Muscle of back (tissue), 13 donors: ENCODE measurements at places on chromosomes 11 and 22.
A peak's percentile ranks its signal among the peaks of the same experiment; 100 is the strongest.

GRCh38 chr11:35594680-35595079, 23.6 kb upstream of the FJX1 start:
- DNase-seq = no peak

DNA sequence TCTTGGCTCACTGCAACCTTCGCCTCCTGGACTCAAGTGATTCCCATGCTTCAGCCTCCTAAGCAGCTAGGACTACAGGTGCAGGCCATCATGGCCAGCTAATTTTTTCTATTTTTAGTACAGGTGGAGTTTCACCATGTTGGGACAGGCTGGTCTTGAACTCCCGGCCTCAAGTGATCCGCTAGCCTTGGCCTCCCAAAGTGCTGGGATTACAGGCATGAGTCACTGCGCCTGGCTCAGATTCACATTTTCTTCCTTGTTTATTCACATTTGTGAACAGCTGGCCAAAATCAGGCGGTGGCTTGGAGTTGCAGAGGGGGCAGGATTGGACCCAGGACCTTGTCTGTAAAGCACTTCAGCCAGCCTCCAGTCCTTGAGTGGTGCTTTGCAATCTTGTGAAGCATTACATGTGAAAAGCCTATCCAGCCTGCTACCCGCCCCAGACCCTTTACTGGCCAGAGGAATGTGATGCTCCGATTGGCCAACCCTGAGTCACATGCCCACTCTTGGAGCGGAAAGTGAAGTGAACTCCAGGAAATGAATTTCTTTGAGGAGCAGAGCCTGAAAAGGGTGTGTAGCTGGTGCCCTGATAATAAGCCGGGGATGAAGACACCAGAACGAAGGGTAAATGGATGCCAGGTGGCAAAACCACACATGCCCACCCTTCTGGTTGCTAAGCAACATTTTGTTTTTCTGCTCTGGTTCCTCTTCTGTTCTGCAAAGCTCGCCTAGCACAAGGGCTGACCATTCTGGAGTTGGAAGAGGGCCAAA, 62.6 kb upstream of the PTPRJ start:
- peak; percentile 52 for DNase-seq

- DNase-seq = no peak
Observed at GRCh38 chr11:76559346-76559745, 111.2 kb downstream of the LRRC32 start.

DNA sequence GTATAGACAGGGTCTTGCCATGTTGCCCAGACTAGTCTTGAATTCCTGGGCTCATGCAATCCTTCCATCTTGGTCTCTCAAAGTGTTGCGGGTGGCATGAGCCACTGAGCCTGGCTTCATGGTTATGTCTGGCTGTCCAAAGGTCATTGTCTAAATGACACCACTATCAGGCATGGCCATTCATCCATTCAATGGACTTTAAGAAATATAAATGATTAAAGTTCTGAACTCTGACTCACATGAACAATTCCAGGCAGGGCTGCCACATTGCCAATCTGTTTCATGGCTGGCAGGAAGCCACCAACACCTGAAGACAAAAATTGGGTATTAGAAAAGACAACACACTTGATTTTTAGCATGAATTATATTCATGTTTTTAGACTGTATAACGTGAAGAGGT, 4.1 kb downstream of the RTCB start:
- no peak for DNase-seq

- no peak for DNase-seq
Observed at GRCh38 chr11:66042996-66043906, 5.7 kb downstream of the GAL3ST3 start.

DNA sequence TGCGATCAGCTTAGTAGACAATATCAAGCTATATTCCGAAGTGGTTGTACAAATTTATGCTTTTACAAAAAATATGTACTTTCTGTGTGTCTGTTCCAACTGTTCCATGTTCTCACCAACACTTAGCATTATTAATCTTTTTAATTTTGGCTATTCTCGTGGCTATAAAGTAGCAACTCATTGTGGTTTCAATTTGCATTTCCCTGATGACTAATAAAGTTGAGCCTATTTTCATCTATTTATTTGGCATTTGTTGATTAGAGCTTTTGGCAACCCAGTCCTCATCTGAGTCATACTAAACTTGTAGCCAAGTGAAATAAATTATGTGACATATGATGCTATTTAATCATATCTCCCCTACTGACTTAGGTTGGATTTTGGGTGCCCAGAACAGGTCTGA, 115.9 kb downstream of the FBXO7 start:
- no peak for DNase-seq
